NT2/D1 (cell line): ENCODE measurements at places on chromosomes 4 and X.

DNA sequence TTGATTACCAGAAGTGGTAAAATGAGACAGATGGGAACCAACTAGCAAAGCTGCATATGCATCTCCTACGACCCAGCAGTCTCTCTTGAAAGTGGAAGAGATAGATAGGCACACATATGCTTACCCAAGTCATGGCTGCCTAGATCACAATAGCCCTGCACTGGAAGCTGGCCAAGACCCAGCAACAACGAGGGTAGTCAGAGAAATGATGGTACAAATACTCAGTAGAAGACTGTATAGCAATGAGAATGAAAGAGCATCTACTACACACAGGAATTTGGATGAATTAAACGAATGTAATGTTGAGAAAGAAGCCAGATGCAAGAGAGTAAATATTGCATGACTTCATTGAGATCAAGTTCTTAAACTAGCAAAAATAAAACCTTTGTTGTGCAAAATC is 100.3 kb upstream of the FAT1 start:
- DNase-seq, result no peak

DNA sequence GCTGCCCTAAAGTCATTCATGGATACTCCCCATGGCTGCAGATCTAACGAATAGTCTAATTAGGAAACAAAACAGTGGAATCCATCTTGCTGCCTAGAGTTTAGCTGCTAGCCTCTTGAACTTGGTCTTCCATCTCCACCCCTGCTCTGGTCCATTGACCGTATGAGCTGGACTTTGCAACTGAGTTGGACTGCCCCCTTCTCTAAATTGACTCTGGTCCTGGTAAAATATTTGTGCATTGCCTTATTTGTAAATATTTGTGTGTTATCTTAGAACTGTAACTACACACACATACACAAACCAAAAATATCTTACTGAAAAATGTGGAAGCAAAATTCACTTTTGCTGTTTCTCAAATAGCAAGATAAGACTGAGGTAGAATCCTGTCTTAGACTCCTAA is 181.3 kb downstream of the NWD2 start:
- no peak for DNase-seq

- DNase-seq, result no peak
Measured at GRCh38 chr4:162791226-162791625, 375.5 kb downstream of the NAF1 start.

- no peak for DNase-seq
Measured at GRCh38 chr4:145528601-145529000, 46.9 kb downstream of the SMAD1 start.

- no peak for DNase-seq
Measured at GRCh38 chr4:173044340-173044739, 124.3 kb upstream of the GALNT7 start.

GRCh38 chr4:6368096-6368495 is 98.4 kb downstream of the WFS1 start:
- DNase-seq, result no peak

GRCh38 chrX:6683353-6683752 is 148.4 kb upstream of the VCX3A start:
- DNase-seq, result no peak

DNA sequence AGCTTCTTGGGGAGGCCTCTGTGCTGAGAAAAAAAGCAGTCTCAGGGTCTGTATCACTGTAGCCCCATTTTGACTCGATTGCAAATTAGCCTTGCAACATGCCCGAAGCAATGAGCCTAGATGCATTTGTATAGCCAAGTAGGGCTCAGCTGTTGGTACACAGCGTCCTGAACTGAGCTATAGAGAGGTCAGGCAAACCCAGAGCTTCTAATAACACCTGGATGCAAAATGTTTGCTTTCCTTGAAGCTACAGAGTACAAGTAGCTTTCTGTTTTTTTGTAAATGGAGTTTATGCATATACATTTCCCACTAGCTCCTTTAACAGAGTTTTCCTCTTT is 87.8 kb downstream of the PLAC1 start:
- no peak for DNase-seq

- no peak for DNase-seq
Measured at GRCh38 chr4:119872371-119873016, 194.2 kb downstream of the MAD2L1 start.

DNA sequence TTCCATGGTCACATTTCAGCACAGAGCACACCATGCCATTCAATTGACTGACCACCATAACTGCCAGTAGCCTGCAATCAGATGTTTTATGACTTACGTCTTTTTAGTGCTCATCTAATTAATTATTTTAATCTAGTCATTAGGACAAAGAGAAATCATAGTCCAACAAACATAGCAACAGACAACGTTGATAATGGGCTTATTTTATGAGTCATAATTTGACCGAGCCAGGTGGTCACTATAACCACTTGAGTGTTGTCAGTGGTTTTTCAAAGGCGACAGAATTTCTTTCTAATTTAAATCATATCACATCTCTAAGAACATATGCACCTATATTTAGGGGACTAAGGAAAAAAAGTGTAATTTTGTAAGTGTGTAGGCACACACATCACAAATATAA is 1.9 kb downstream of the SEC24D start:
- no peak for DNase-seq

GRCh38 chr4:136768925-136769275 is 763.4 kb downstream of the PCDH18 start:
- peak; percentile 9 for DNase-seq

DNA sequence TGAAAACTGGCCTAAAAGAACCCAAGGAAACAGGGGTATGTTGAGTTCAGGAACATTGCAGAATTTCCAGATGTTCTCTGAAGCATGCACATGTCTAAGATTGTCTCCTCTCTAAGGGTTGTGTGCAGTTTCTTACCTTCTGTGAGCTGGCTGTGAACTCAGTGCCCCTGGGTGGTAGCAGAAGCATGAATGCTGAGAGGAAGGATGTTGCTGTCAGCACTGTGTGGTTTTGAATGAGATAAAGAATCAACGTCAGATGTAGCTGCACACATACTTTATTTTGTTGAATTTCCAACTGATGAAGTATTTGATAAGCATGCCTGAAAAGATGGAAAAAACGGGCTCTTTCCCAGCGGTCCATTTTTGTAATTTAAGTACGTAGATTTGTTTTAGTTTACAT is 23.8 kb upstream of the CD38 start:
- DNase-seq, result no peak

DNA sequence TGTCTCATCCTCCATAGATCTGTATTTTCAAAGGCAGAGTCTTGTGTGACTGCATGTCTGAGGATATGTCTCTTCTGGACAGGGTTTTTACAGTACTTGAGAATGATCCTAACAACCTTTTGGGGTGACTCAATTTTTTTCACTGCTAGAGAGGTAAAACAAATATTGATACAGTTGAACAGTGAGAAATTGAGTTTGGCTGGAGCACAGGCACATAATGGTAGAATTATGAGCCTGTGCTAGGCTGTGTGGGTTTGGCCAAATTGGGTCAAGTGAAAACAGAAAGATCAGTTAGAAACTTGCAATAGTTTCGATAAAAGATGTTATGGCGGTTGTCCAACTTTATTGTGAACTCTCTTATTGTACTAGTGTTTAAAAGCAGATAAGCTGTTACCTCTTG is 23.3 kb upstream of the EOLA2 start:
- no peak for DNase-seq

- DNase-seq, result peak; percentile 77
Measured at GRCh38 chr4:123599920-123600810, 203.6 kb downstream of the SPRY1 start.

DNA sequence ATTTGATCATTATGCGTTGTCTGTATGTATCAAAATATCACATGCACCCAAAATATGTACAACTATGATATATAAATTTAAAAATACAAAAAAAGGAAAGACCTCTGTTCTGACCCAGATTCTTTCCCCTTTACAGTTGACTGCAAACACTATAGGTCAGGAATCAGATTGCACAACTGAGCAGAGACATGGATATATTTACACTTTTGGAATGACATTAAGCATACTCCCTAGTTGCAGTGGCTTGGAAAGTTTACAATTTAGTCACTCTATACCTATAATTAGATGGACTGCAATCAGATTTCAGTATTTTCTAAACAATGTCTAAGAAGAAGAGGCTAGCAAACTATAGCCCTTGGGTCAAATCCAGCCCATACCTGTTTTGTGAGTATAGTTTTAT is 98.5 kb upstream of the INPP4B start:
- DNase-seq, result no peak
